Large intestine (tissue), 12 donors: ENCODE measurements at places on chromosomes 1 and 21.

DNA sequence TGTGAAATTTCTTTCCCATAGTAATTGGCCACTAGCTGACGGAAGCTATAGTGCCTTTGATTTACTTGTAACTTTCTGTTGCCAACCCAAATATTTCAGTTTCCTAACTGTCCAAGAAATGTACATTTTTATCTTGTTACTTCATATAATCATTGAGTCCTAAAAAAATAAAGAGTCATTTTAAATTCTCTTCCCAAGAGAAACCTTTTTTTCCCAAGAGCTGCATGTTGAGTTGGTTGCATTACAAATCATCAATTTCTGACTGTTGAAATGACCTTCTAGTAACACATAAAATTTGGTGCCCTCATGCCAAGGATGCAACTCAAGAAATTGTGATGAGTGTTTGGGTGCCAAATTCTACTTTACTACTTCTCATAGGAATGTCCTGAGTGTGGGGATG is 61.0 kb downstream of the HMCN1 start:
- DNase-seq, result no peak

DNA sequence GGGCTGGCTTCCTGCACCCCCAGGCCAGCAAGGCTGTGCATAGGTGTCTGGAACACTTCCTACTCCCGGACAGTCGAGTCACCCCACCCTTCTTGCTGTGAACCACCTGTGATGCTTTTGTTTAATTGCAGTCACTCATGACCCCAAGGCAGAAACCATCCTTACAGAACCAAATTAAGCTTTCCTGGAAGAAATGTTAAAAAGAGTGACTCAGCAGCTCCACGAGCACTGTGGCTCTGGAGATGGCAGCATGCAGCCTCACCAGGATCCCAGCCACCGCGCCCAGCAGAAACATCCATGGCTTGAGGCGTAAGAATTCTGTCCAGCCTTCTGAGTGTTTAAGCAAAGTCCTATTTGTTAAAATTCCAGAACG is 28.8 kb downstream of the SNAP47 start:
- no peak for DNase-seq

- no peak for DNase-seq
Observed at GRCh38 chr1:10216090-10216749, 5.8 kb downstream of the KIF1B start.

GRCh38 chr1:153532181-153532580 is 3.6 kb downstream of the S100A6 start:
- peak; percentile 71 for DNase-seq

DNA sequence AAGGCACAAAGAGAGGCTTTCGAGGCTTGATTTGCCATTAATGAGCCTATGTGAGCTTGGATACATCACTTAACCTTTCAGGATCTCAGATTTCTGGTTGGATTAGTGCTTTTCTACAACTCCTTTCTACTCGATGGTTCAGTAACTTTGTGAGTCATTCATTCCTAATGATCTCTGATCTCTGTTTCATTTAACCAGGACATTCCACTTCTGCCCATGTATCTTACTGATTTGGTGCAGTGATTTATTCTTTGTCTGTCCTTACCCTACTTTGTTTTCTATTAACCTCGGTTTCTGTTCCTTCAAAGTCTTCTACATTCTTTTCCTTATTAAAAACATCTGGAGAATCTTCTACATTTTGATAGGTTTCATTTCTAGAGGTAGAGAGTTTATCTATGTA is 94.6 kb upstream of the ZBTB18 start:
- no peak for DNase-seq

GRCh38 chr1:52585474-52585873 is 16.7 kb upstream of the GPX7 start:
- no peak for DNase-seq

DNA sequence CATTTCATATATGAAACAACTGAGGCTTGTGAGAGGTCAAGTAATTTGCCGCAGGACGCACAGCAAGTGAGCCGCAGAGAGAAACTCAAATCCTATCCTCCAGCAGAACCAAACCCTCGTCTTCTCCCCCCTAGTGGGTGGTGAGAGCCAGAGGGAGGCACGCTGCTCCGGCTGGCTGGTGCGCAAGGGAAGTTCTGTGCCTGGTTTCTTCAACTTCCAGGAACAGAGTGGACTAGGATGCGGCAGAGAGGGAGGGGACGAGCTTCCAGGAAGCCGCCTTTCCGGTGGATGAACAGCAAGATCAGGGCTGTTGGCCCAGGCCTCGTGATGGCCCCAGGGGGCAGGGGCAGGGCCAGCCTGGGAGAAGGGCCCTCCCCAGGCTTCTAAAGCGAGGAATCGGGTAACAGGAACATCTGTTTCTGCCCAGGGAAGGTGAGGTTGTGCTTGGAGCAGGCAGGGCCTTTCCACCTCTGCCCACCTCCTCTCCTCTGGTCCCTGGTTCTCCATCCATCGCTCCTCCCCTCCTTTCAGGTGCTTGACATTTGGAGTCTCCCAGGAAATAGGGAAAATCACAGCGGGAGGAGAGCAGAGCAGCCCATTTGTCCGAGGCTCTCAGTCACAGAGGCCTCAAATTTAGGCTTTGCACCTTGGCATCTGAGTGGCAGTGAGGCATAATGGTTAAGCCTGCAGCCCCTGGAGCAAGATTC is 16.8 kb upstream of the PDIK1L start:
- DNase-seq, result no peak

- DNase-seq, result no peak
Observed at GRCh38 chr21:16117851-16118590, 388.2 kb downstream of the USP25 start.

DNA sequence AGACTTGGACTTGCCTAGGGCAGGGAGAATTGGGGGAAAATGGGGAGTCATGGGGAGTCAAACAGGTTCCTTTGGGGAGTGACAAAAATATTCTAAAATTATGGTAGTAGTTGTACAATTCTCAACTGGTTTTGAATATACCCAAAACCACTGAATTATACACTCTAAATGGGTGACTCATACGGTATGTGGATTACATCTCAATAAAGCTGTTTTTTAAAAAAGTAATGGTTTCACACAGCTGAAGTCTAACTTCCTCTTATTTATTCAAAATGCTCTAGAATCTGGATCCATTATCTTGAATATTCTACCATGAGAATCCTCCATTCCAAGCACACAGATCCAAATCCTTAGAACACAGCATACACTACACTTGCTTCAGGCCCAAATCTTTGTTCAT is 11.1 kb downstream of the EIF4G3 start:
- no peak for DNase-seq

- no peak for DNase-seq
Observed at GRCh38 chr1:91383456-91383855, 21.2 kb downstream of the HFM1 start.

DNA sequence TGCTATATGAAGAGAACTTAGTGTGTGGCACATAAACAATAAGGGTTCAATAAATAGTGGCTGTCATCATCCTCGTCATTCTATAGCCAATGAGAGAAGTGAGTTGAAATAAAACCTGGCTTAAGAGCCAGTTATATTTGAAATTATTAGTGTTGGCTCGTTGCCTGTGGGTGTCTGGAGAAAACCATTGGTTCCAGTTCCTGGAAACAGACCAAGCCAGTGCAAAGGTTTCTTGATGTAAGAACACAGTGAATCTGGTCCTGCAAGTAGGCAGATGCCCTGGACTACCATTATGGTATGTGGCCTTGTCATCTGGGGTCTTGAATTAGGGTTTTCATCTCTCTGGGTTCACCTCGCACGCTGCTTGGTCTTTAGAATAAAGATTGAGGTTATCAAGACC is 43.3 kb downstream of the URB2 start:
- DNase-seq, result no peak

DNA sequence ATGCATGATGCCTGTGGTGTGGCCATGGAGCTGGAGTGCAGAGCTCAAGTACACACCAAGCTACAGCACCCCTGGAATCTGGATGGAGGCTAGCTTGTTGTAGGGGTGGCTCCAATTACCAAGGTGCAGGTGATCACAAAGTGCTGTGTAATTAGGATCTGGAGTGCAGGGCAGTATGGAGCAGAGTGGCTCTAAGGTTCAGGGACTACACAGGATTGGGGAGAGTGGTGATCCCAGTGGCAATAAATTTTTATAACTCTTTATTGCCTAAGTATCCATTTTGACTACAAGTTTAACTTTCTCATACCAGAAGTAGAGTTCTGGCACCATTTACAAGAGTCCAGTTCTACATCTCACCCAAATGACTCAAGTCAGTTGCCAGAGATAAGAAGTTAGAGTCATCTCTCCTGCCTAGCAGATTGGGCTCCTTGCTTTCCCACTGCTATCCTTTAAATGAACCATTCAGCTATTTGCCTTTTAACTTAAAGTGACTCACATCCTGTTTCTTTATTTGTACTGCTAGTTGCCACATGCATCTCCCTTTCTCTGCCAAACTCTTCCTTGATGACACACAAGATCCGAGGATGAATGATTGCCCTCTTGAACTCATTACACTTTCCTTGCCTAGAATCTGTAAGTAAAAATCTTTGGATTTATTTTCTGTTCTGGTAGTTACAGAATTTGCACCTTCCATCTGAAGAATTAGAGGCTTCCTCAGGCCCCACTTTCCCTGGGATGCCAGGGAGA is 427.2 kb downstream of the KCNT2 start:
- DNase-seq, result no peak

GRCh38 chr1:3651930-3652547 is at the start of gene TP73:
TSS of gene TP73 (plus strand) at chr1:3652516. CDS start at chr1:3682366, 29,850 bp downstream.
- DNase-seq, result peak; percentile 11

- no peak for DNase-seq
Observed at GRCh38 chr1:167412920-167413319, 105.4 kb downstream of the CD247 start.
